Activated naive CD8-positive, alpha-beta T cell treated with anti-CD3 and anti-CD28 coated beads, Interleukin-2, amount 50 U/mL, for 16 hours (primary cell): ENCODE measurements at places on chromosomes 12 and 14.

DNA sequence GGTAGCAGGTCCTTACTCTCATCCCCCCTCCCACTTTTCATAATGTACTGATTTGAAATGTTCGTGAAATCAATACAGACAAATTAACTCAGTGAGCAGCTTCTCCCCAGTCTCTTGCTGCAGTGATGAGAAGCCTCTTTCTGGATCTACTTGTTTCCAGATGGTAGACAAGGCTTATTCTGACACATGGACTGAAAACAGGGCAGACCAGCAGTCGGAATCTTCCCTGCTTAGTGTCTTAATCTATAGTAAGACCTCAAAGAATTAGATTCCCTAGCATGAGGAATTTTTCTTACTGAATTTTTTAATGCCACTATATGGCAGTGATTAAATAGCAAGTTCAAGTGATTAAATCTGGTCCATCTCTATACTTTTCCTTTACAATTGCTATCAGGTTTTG lies 120.1 kb downstream of the RGS6 start:
- no peak for DNase-seq

DNA sequence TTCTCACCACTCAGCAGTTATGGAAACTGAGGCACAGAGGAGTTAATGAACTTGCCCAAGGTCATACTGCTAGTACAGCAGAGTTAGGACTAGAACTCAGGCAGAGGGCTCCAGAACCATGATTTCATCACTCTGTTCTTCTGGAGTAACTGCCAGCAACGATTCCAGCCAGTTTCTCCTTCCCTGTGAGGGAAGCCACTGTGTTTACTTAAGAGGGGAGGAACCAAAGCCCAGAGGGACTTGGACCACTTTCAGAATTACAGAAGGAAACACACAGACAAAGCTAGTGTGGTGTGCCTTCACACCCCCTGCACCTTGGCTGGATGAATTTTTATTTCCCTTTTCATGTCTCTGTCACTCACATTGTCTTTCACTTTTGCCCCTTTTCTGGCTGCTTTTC lies 398.2 kb downstream of the DPF3 start:
- no peak for DNase-seq

- DNase-seq, result no peak
Observed at GRCh38 chr12:131204416-131205274, 250.9 kb downstream of the ADGRD1 start.

DNA sequence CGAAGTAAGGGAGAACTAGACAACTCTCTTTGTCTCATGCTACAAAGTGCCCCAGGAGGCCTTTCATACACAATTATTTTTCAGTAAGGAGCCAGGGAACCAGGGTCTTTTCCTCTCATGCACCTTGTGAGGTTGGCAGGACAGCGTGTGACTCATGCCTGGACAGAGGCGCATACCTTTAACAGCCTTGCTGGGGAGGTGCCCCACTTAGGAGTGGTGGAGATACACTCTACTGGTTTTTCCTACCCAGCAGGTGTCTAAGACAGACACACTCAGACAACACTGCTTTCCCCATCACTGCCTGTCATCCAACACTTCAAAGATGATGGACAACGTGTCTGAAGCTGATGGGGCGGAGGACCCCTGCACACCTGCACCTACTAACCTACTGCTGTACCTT lies 49.1 kb downstream of the B4GALNT3 start:
- DNase-seq, result no peak

GRCh38 chr14:102517392-102518062 lies 8.0 kb upstream of the ANKRD9 start:
- DNase-seq, result no peak
